ENCODE measurements at places on chromosomes 2 and 18. TPM values are rescaled to one million over a fixed set of nuclear protein-coding genes. Genes with fewer than 3 reads are reported as not detected.

DNA sequence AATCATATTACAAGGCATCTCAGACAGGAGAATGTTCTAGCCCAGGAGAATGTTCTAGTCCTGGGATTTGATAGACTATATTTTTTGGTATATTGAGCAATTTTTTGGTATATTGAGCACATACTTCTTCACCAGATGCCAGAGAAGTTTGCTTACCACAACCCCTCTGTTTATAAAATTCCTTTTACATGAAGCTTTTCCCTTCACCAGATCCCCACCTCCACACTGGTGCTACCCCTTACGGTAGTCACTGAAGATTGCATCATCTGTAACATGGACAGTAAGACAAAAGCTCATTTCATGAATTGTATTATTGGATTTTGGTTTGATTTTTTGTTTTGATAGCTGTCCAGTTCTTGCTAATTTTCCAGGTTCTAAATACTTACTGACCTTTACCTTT, 7.2 kb upstream of the HNMT start:
- no peaks in the 10 kb centered on the region for H3K27me3 ChIP-seq
- peak; percentile 93 for DNase-seq
- peak overlapping the region; percentile 52 for H3K27ac ChIP-seq
- H3K36me3 ChIP-seq = no peaks in the 10 kb centered on the region

DNA sequence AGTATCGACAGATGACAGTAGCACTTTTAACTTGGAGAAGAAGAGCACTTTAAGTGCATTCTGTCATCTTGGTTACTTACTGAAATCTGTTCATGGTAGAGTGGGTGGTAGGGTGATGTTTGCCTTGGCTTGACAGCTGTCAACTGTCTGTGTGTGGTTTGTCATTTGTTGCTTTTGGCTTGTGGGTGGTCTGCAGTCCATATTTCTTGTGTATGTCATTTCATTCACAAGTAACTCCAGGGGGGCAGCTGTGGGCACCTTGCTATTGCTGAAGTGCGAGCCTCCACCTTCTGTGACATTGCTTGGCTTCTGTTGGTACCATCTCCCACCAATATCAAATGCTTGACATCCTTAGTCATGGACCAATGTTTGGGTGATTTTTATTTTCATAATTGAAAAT, 311.6 kb upstream of the NRP2 start:
- no peaks in the 10 kb centered on the region for H3K27me3 ChIP-seq
- H3K36me3 ChIP-seq = no peaks in the 10 kb centered on the region
- H3K27ac ChIP-seq = no peak overlapping the region
- H3K4me1 ChIP-seq = no peaks in the 10 kb centered on the region

DNA sequence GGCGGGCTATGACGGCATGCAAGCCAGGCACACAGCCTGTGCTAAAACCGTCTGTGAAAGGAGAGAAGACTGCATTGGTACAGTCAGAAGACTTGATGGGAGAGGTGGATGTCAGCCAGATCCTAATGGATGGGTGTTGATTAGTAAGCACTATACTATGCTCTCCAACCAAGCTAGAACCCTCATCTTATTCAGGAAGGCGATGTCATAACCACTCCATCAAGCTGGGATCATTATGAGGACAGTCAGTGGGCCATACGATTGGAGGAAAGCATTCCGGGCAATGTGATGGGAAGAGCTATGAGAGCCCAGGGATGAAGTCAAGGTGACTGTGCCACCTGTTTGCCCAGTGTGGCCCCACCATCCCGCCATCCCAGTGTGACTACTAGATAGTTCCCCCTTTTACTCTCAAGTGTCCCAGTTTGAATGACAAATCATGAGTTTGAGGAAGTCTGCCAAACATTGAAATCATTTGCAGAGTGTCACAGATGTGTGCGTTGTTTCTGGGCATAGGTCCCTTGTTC, 66.4 kb downstream of the MRPS9 start:
- H3K27ac ChIP-seq = no peak overlapping the region
- no peaks in the 10 kb centered on the region for H3K36me3 ChIP-seq
- peak; percentile 33 for DNase-seq
- 0 out of 2 replicates have a peak, but pooled peaks cover 2% of the 10 kb centered on the region for H3K4me1 ChIP-seq
- H3K4me3 ChIP-seq = no peak overlapping the region

The SLC14A1 gene
- 2.0 TPM for total RNA-seq

The TUBA3E gene
- not detected for total RNA-seq

GRCh38 chr18:62808123-62808522, 92.8 kb downstream of the PHLPP1 start:
- no peak overlapping the region for H3K4me3 ChIP-seq
- H3K36me3 ChIP-seq = no peaks in the 10 kb centered on the region
- H3K4me1 ChIP-seq = no peaks in the 10 kb centered on the region
- no peak overlapping the region for H3K27ac ChIP-seq
- no peak for DNase-seq
- H3K27me3 ChIP-seq = no peaks in the 10 kb centered on the region

The MROH2A gene
- not detected for total RNA-seq

DNA sequence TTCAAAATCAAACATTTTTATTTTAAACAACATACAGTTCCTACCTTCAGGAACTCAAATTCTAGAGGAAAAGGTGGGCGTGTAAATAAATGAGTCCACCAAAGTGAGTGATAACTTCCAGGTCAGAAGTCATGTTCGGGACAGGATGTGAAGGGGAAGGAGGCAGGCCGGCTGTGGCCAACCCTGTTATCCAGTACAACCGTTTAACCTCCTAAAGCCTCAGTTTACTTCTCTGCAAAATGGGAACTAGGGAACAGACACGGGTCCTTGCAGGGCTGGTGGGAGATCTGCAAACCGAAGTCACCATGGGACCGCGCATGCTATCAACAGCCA, 373 bp downstream of the EIPR1 start:
- H3K27me3 ChIP-seq = no peaks in the 10 kb centered on the region
- peaks cover 24% of the 10 kb centered on the region for H3K4me1 ChIP-seq
- H3K4me3 ChIP-seq = peak overlapping the region; percentile 93
- H3K36me3 ChIP-seq = 0 out of 2 replicates have a peak, but pooled peaks cover 4% of the 10 kb centered on the region
- DNase-seq = peak; percentile 72

The RAB17 gene
- 1.7 TPM for total RNA-seq

DNA sequence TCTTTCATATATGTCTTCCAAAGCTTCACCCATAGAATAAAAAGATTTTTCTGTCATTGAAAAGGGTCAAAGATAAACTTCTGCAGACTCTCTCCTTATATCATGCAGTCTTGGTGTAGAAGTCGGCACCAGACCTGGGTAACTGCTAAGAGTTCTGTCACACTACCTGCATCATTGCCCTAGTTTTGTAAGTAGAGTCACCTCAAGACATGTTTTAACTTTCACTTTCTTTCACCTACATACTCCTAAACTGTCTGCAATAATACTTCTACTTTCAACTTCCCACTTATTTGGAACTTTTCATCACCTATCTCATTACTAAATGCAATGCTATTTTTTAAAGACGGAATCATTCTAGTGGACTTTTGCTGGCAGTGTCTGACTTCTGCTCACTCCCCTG, 475.6 kb upstream of the VRK2 start:
- H3K4me3 ChIP-seq = no peak overlapping the region
- H3K27ac ChIP-seq = no peak overlapping the region
- no peaks in the 10 kb centered on the region for H3K36me3 ChIP-seq

The PPP1CB gene
- 127 TPM for total RNA-seq

- H3K4me1 ChIP-seq = peaks cover 14% of the 10 kb centered on the region
- H3K36me3 ChIP-seq = no peaks in the 10 kb centered on the region
- no peaks in the 10 kb centered on the region for H3K27me3 ChIP-seq
- DNase-seq = no peak
- no peak overlapping the region for H3K4me3 ChIP-seq
These were observed 58.8 kb upstream of the FOSL2 start for GRCh38 chr2:28333606-28334526.

The ITGB1BP1 gene
- 52.2 TPM for total RNA-seq

DNA sequence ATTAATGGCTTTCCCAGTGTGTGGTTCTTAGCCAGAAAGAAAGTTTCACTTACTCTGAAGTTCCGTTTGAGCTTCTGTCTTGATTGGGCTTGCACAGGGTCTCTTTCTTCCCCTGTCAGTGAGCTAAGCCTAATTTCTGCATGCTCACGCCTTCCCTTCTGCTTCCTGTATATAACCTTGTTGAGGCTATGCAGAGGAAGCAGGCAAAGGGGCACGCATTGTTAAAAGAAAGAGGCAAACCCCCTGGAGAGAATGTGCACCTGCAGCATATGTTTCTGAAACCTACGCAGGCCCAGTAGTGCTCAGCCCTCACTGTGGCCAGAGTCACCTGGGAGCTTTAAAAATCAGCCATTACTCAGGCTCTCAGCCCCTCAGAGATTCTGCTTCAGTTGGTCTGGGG, 14.5 kb upstream of the PLA2R1 start:
- no peaks in the 10 kb centered on the region for H3K36me3 ChIP-seq
- no peak overlapping the region for H3K27ac ChIP-seq
- H3K4me1 ChIP-seq = peaks cover 6% of the 10 kb centered on the region
- H3K27me3 ChIP-seq = no peaks in the 10 kb centered on the region
- no peak for DNase-seq

DNA sequence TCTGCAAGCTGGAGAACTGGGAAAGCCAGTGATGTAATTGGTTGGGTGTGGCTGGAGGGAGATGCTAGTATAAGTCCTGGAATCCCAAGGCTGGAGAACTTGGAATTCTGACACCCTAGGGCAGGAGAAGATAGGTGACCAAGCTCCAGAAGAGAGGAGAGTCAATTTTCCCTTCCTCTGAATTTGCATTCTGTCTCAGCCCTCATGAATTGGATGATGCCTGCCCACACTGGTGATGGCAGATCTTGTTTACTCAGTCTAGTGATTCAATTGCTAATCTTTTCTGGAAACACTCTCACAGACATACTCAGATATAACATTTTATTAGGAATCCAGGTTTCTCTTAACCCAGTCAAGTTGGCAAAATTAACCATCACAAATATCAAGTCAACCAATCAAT, 287.2 kb downstream of the RDH14 start:
- H3K36me3 ChIP-seq = no peaks in the 10 kb centered on the region
- peaks cover 8% of the 10 kb centered on the region for H3K4me1 ChIP-seq
- DNase-seq = no peak
- H3K27ac ChIP-seq = no peak overlapping the region
- H3K27me3 ChIP-seq = no peaks in the 10 kb centered on the region

The LIMS4 gene
- total RNA-seq = 1.0 TPM

- H3K36me3 ChIP-seq = no peaks in the 10 kb centered on the region
- H3K4me1 ChIP-seq = no peaks in the 10 kb centered on the region
- no peak for DNase-seq
- H3K27me3 ChIP-seq = no peaks in the 10 kb centered on the region
These were observed 24.6 kb upstream of the SPOPL start for GRCh38 chr2:138476940-138477339.

DNA sequence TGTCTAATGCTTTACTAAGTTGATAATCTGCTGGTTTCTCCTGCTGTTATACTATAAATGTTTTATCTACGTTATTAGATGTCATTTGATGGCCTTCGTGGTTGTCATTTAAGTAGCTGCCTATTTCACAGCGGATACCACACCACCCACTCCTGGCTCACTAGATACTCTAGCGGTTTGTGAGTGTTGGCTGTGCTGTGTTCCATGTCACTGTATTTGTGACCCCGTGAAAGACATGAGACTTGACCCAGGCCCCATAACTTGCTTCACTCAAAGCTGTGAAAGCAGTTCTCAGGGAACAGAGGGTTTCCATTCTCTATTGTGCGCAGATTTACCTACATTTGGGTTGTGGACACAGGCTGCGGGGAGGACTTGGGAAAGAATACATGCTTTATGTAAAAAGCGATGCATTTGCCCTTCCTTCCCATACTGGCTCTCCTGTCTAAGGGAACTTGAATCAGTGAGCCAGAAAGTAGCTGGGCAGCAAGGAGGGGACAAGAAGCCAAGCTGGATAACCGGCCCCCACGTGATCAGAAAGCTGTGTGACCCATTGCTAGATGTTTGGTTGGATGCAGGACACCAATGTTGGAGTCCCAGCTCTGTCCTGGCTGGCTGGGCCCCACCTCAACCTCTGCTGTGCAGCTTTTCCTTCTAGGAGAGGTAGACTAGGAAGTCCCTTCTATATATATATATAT, 52.2 kb downstream of the PLB1 start:
- H3K4me1 ChIP-seq = no peaks in the 10 kb centered on the region
- H3K36me3 ChIP-seq = no peaks in the 10 kb centered on the region
- no peak overlapping the region for H3K27ac ChIP-seq

Measured in GM23248 (cell line).